ENCODE measurements at places on chromosomes 16 and 17.

DNA sequence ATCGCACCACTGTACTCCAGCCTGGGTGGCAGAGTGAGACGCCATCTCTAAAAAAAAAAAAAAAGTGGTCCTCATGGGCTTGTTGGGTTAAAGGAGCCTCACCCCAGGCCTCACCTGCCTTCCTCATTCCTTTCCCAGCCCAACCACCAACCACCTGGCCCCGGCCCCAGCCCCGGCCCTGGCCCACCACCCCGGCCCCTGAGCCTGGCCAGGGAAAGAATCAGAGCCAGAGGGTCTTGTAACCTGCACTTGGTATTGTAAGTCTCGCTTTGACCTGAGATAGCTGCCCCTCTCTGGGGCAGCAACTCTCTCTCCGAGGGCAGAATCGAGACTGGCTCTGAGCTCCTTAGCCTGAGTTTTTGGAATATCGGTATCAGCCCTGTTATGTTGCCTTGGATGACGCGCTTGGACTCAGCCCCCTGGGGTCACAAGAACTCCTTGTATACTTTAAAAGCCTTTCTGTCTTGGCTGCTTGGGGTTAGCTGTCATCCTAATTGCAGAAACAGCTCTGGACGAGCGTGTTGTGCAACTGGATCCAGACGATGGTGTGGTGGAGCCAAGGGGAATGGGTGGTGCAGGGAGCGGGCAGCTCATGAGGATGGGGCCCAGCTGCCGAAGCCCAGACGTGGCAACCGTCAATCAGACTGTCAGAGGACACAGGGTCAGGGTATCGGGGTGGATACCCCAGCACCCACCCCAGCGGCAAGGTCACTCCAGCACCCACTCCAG, 14.6 kb downstream of the SMTNL2 start:
- no peak for DNase-seq

DNA sequence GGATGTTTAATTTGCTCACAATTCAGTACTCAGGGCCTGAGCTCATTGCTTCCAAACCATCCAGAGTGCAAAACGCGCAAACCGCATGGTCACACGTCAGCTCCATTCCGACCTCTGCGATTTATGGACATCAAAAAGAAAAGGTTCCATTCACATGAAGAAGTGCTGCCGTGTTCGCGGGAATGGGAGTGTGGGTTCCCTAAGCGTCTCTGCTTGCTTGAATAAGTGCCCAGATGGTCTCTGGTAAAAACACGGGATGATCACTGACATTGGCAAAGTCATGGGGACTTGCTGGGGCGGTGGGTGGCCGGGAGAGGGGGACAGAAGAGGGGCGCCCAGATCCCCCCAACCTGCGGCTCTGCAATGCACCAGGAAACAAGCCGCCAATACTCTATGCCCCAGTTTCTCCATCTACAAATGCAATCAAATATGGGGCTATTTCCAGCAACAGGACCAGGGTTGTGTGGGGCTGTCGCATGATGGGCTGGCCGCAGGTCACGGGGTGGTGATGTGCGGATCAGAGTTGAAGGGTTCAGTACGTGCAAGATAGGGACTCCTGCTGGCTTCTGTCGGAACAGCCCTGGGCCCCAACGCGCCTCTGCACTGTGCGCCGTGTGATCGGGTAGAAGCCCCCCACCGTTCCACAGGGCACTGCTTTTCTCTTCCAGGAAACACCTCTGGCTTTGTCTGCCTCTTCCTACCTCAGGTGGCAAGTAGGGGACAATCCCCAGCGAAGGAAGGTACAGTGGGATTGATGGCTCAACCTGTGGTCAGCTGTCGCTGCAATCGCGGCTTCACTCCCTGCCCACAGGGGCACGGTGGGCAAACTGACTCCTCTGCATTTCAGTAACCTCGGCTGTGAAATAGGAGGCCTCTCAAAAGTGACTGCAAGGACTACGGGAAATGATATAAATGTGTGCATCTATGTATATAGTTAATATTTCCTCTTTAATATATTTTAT, 11.2 kb downstream of the FOXF1 start:
- no peak for DNase-seq

DNA sequence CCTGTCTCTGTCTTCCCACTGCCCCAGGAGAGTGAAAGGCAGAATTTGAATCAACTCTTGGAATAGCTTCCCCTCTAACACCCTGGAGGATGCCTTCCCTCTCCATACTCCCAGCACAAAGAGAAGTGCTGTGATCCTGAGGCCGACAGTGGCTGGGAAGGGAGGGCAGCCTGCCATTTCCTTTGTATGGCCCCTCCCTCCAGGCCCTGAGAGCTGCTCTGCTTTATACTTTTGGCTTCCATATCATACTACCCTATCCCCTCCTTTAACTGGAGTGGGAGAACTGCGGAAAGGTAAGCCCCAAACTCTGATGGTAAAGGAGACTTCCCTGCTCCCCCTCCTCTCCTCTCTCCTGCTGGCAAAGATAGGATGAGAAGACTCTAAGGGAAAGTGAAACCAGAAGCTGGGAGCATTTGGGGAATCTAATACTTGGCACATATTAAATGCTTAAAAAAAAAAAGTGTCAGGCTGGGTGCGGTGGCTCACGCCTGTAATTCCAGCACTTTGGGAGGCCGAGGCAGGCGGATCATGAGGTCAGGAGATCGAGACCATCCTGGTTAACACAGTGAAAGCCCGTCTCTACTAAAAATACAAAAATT, 4.1 kb upstream of the MED24 start:
- no peak for DNase-seq

- no peak for DNase-seq
Measured at GRCh38 chr16:30882429-30883310, 11.2 kb downstream of the BCL7C start.

GRCh38 chr17:46141645-46142044, 51.6 kb downstream of the KANSL1 start:
- no peak for DNase-seq

DNA sequence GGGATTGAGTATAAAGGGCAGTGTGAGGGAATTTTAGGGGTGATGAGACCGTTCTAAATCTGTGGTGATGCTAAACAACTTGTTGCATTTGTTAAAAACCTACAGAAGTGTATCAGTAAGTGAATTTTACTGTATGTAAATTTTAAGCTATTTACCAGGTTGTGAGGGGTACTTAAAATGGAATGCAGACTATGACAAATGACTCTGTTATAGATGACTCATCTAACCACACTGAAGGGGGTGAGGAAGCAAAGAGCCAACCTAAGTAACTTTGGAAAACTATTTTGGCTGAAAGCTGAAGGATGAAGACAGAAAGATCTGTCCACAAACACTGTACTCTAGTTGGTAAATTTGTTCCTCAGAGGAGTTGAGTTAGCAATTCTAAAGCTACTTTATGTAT, 5.3 kb upstream of the MKS1 start:
- DNase-seq = no peak

DNA sequence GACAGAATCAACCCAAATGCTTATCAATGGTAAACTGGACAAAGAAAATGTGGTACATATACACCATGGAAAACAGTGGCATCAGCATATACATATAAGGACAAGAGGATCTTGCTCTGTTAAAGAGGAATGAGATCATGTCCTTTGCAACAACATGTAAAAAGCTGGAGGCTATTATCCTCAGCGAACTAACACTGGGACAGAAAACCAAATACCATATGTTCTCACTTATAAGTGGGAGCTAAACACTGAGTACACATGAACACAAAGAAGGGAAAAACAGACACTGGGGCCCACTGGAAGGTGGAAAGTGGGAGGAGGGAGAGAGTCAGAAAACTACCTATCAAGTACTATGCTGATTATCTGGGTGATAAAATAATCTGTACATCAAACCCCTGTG, 447.3 kb upstream of the MAF start:
- DNase-seq = no peak

DNA sequence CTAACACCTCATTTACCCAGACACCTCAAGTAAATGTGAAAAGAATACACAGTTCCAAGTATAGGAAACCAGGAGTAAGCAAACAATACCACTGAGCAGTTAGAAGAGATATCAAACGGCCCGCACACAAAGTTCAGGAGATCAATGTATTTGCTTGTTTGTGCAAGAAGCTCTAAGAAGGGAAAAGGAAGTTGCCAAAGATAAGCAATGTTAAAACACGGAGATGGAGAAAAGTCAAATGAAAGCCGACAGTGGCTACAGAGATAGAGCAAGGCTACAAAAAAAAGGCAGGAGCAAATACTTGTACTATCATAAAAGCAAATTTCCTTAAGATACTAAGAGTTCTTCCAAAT, 29.5 kb downstream of the PSME3IP1 start:
- no peak for DNase-seq

DNA sequence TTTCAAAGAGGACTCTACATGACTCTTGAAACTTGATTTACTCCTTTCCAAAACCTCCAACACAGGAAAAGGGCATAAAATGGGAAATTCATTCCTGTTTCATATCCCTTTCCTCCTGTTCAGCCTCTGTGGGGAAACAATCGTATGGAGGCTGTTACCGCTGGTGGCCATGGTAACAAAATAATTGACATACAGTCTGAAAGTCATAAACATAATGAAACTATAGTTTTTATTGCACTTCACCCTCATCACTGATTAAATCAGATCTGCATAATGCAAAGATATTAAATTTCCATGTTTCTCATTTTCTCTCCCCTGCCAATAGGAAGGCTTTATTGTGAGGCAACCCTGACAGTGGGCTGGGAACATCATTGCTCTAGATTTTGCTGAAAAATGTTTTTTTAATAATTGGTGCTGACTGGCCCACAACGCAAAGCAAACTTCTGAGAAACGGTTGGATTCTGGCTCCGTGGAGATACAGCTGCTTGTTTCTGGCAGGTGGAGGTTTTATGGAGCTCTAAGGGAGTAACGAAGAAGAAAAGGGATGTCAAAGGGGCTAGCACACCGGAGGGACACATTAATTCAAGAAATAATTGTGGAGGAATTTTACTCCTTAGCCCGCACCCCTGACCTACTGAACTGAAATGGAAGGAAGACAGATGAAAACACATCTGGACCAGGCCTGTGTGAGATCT, 154.2 kb upstream of the SHISA6 start:
- DNase-seq = no peak

GRCh38 chr16:80828495-80828894, 24.1 kb upstream of the CDYL2 start:
- DNase-seq = no peak

GRCh38 chr17:51860954-51861561, 297.5 kb downstream of the CA10 start:
- DNase-seq = no peak

GRCh38 chr17:9346296-9346926, 229.2 kb downstream of the STX8 start:
- DNase-seq = no peak

DNA sequence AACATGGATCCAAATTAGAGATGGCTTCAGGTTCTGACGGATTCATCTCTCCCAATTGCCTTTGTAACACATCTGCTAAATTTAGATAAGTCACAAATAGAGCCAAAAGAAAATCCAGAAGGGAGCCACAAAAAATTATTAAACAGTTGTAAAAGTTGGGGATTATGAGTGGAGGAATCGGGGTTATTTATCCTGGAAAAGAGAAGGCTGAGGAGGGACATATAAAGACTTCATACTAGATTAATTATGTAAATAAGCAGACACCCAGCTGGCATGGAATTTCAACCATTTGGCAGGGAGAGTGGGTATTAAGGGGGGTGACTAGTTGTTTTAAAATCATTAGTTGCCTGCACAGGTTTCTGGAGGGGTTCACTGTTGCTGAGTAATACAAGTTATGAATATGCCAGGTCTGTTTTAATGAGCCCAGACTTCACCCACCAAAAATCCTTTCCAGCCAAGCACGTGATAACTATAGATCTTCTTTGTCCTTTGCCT, 89.6 kb downstream of the CDH13 start:
- DNase-seq = no peak

GRCh38 chr17:32815460-32815859, 61.5 kb downstream of the MYO1D start:
- DNase-seq = no peak

GRCh38 chr17:42521666-42522262, 14.3 kb upstream of the NAGLU start:
- no peak for DNase-seq

GRCh38 chr17:2181897-2182448, 121.6 kb downstream of the SMG6 start:
- DNase-seq = no peak

DNA sequence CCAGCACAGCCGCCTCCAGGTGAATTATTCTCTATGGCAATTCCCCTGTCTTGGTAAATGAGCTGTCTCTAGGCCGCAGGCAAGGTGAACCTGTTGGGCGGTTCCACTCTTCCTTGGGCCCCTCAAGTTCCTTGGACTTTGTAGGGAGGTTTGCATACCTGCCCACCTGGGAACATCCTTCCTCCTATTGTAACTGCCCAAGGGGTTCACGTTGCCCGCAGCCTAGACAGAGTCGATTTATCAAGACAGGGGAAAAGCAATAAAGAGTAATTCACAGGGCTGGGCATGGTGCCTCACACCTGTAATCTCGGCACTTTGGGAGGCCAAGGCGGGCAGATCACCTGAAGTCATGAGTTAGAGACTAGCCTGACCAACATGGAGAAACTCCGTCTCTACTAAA, 122.5 kb downstream of the KCNJ18 start:
- no peak for DNase-seq

DNA sequence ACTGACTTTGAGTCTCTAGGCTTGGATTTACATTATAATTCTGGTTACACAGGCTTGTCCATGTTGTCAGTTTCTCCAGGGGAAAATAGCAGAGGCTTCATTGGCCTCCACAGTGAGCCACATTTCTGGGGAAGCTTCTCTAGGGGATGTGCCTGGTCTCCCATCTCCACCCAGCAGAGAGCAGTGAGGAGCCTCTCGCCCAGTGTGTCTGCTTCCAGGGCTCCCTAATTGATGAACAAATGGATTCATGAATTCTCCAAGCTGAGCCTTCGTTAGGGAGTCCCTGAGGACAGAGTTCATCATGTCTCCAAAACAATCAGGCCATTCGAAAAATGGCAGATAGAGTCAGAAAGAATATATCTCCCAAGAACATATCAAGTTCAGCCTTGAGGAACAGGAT, 162.4 kb upstream of the TOX3 start:
- DNase-seq = no peak

DNA sequence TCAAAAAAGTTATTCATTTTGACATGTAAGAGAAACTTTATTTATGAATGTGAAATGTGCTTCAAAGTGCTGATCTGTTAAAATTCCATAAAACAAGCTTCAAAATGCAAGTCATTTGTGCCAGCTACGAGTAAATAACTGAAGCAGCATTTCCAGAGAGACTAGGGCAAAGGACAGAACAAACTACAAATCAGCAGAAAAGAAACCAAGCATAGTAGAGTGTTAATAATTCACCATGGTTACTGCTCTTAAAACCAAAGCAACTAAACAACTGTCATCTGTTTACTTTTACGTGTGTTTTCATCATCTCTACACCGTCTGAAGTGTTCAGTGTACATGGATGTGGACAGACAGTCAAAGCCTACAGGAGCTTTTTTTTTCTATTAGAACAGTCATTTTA, 1.6 kb upstream of the ASPA start:
- no peak for DNase-seq

- no peak for DNase-seq
Measured at GRCh38 chr17:73471924-73472323, 160.1 kb upstream of the CDC42EP4 start.

DNA sequence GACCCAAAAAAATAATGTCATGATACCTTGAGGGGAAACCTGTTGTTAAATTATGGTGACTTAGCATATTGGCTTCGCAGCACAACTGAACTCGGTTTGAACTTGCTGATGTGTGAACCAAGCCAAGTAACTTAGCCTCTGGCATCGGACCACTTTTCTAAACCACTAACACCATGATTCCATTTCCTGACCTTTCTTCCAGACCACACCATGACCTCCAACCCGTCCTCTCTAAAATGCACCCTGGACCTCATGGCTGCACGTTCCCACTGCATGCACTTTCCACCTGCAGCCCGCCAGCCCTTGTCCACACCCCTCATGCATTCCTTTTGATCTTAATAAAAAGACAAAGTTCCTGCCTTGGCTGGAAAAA, 29.3 kb downstream of the DYNLRB2 start:
- no peak for DNase-seq

- no peak for DNase-seq
Measured at GRCh38 chr17:12613566-12613965, 52.1 kb upstream of the MYOCD start.
